SJSA1 (cell line): ENCODE measurements at places on chromosomes 4 and X. TPM values are rescaled to one million over a fixed set of nuclear protein-coding genes. Genes with fewer than 3 reads are reported as not detected.

DNA sequence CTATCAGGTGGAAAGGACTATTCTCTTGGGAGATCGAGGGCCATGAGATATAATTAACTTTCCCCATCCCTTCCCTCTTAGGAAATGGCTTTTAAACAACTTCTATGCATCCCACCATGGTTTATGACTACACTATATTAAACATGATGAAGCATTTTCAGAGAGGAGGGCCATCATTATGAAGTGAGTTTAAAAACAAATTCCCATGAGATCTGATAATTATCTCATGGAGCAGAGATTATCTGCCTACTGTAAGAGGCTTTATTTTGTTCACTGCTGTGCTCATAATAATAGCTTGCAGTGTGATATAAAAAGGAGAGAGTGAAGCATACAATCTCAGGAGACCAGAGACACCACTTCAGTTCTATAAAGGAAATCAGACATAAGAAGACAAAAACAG, 330.5 kb upstream of the ZFP42 start:
- no peak for DNase-seq

GRCh38 chr4:3283916-3284315, 8.9 kb upstream of the RGS12 start:
- no peak for DNase-seq

The SPOCK3 gene
- not detected in 2 replicates for total RNA-seq

DNA sequence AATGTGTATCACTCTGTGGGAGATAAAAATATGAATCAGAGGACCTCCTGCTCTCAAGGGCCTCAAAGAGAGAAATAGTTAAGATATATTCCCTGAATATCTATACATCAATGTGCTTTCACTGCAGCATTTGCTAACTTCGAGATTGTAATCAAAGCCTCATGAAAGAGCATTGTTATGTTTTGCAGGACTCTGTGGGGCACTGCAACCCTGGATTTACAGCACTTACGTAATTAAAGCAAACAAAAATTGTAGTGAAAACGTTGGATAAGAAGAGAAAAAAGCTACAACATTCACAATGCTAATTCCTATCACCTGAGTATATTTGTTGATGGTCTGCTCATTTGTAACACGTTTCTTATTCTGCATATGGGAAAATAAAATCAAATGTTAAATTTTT, 48.0 kb downstream of the ETNPPL start:
- DNase-seq = no peak
